ENCODE measurements at places on chromosomes 4 and X. TPM values are rescaled to one million over a fixed set of nuclear protein-coding genes. Genes with fewer than 3 reads are reported as not detected.

DNA sequence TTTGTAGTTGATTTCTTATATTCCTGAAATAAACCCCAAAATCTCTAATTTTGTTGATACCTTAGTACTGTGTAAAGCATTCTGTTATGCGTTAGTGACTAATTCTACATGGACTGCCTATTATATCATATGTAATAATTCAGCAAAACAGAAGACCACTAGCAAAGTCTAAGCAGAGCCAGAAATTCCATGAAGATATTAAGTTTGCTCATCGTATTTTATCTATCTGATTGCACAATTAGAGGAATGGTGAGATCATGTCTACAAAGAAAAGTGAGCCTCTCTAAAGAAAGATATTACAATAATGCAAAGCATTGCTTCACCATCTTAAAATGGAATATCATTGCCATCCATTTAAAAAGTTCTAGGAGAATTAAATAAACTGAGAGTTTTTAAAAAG, 374.6 kb upstream of the SLC7A11 start:
- no peak for DNase-seq
- H3K27ac ChIP-seq, result no peak overlapping the region
- no peaks in the 10 kb centered on the region for H3K4me1 ChIP-seq
- no peaks in the 10 kb centered on the region for H3K27me3 ChIP-seq

Gene MTMR8
- total RNA-seq, result 8.0 TPM

DNA sequence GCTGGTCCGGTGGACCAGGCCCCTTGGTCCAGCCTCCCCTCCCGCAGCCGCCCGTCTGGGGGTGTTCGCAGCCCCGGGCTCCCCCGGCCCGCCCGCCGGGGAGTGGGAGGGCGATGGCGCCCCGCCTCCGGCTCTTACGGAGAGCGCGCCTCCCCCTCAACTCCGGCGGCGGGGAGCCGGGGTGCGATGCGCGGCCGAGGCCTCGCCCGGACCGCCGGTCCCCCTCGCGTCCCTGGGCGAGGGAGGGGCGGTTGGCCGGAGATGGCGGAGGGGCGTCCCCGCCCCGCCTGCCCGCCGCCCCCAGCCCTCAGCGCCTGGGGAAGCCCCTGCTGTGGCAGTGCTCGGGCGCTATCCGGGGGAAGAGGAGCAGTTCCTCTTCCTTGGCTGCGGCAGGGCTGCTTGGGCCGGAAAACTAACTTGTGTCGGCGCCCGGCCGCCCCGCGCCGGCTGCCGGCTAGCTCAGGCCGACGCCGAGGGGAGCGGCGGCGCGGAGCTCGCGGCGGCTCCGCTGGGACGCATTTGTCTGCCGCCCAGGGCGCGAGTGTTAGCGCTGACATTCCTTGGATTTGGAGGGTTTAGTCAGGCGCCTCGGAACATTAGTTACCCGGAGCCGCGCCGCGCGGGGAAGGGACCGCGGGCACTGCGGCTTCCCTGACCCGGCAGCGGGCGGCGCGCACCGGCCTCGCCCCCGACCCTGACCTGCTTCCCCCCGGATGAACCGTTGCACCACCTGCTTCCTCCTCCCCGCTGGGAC, 994 bp downstream of the GALNT7 start:
- H3K4me1 ChIP-seq, result no peaks in the 10 kb centered on the region
- no peaks in the 10 kb centered on the region for H3K36me3 ChIP-seq
- H3K4me3 ChIP-seq, result peak overlapping the region; percentile 70
- DNase-seq, result peak; percentile 77
- peak overlapping the region; percentile 88 for H3K27ac ChIP-seq
- no peaks in the 10 kb centered on the region for H3K27me3 ChIP-seq

Gene P2RY10
- total RNA-seq, result not detected
